ENCODE measurements at places on chromosomes 16 and 17.
A peak's percentile ranks its signal among the peaks of the same experiment; 100 is the strongest.

- DNase-seq, result peak; percentile 63
Measured at GRCh38 chr16:69105501-69106361, at the start of gene HAS3. TSS of gene HAS3 (plus strand) at chr16:69105653. CDS start at chr16:69109396, 3,743 bp downstream.

DNA sequence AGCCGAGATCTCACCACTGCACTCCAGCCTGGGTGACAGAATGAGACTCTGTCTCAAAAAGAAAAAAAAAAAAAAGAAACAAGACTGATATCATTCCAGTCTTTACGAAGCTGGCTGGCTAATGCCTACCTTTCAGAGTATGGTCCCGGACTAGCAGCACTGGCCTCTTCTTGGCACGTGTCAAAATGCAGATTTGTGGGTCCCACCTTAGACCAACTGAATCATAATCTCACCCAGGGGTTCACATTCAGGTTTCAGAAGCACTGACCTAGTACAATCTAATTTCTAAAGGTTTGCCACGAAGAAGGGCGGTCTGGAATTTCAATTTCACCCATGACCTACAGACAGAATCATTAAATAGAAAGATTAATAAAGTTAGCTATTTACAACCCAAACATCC, 43.4 kb upstream of the GRIN2A start:
- DNase-seq, result no peak

- DNase-seq, result no peak
Measured at GRCh38 chr17:39867880-39868553, at the start of gene ZPBP2. TSS of gene ZPBP2 (plus strand) at chr17:39868202. CDS start at chr17:39868355, 153 bp downstream.

DNA sequence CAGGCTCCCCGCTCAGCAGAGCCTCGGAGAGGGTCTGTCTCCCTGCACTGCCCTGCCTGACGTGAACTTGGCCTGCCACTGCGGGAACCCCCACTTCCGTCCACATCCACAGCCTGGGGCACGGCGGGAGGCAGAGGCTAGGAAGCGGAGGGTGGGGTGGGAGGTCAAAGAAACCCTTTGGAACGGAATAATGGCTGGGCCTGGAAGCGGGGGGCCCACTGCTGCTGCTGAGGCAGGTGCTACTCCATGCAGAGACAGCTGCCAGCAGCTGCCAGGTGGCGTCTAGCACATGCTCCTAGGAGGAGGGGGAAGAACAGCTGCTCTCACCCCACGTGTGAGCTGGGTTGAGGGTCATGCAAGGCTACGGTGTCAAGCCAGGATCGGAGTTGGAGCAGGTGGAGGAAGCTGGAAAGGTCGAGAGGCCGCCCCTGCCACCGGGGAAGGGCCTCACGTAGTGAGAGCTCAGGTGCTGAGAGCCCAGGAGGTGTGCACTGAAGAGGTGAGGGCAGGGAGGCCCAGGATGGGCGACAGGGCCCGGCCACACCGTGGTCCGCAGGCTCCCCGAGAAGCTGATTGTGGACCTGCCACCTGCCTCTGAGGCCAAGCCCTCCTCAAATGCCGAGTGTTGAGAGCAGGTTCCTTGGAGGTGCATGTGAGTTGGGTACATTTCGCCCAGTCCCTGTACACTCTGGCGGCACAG, 9.8 kb downstream of the FSCN2 start:
- no peak for DNase-seq

DNA sequence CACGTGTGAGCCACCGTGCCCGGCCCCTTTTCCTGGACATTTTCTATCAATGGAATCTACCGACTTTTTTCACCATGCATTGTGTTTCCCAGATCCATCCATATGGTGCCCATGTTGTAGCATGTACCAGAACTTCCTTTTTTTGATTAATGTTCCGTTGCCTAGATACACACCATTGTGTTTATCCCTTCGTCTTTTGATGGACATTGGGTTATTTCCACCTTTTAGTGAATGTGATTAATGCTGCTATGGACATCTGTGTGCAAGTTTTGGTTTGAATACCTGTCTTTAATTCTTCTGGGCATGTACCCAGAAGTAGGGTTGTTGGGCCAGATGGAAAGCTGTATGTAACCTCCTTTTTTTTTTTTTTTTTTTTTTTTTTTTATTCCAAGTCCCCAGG, 79.8 kb downstream of the NT5M start:
- no peak for DNase-seq

- no peak for DNase-seq
Measured at GRCh38 chr16:14302399-14303181, 231.5 kb downstream of the MRTFB start.

GRCh38 chr16:17437127-17437720, 33.5 kb downstream of the XYLT1 start:
- DNase-seq, result no peak

DNA sequence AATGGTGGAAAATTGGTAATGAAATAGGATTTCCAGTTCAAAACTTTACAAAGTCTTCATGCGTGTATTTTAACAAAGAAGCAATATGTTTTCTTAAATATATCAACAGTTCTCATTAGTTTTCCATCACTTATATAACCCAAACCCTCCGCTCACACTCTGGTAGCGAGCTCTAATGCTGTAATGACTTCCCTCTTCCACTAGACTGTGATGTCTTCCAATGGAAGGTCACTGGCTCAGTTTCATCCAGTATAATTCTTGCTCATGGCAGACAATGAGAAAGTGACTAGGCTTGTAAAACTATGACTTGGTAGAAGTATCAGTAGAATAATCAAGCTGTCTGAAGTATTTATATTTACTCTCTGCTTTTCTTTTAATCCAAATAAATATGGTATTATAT, 32.8 kb downstream of the NETO2 start:
- no peak for DNase-seq

DNA sequence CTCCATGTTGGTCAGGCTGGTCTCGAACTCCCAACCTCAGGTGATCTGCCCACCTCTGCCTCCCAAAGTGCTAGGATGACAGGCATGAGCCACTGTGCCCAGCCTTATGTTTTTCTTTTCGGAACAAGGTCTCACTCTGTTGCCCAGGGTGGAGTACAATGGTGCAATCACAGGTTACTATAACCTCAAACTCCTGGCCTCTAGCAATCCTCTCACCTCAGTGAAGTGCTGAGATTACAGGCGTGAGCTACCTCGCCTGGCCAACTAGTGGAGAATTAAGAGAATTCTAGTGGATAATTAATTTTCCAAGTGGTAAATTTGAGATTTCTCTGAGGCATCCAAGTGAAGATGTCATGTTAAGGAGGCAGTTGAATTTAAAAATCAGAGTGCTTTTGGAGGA, 2.9 kb upstream of the FBXO47 start:
- DNase-seq, result no peak

DNA sequence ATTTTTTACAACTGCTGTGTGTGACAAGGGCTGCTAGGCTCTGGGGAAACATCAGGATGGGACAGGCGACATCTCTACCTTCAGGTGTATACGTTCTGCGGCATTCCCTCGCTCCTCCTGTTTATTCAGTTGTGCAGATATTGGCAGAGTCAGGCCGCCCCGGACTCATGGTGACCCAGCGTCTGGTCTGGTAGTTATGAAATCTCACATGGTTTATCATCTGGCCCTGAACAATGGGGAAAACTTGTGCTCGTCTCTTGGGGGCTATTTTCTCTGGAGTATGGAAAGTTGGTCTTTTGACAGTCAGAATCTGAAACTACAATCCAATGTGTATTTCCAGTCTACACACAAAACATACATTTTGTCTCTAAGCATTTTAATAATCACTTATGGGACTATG, 3.3 kb downstream of the MARCHF10 start:
- no peak for DNase-seq

- no peak for DNase-seq
Measured at GRCh38 chr16:31480851-31481536, 1.9 kb upstream of the SLC5A2 start.

DNA sequence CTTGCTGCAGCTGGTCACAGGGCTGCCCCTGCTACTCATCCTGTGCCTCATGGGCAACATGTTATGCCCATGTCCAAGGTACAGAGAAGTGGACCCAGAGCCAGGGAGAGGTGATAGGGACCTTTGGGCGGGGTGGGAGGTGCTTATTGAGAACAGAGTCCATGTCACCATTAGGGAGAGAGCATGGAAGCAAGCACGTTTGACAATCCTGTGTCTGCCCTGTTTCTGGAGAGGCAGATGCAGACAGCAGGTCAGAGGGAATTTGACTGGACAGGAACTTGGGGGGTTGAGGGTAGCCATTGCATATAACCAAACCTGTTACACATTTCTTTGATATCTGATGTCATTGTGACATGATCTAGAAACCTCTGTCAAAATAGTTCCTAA, 14.3 kb upstream of the ARL4D start:
- DNase-seq, result no peak

DNA sequence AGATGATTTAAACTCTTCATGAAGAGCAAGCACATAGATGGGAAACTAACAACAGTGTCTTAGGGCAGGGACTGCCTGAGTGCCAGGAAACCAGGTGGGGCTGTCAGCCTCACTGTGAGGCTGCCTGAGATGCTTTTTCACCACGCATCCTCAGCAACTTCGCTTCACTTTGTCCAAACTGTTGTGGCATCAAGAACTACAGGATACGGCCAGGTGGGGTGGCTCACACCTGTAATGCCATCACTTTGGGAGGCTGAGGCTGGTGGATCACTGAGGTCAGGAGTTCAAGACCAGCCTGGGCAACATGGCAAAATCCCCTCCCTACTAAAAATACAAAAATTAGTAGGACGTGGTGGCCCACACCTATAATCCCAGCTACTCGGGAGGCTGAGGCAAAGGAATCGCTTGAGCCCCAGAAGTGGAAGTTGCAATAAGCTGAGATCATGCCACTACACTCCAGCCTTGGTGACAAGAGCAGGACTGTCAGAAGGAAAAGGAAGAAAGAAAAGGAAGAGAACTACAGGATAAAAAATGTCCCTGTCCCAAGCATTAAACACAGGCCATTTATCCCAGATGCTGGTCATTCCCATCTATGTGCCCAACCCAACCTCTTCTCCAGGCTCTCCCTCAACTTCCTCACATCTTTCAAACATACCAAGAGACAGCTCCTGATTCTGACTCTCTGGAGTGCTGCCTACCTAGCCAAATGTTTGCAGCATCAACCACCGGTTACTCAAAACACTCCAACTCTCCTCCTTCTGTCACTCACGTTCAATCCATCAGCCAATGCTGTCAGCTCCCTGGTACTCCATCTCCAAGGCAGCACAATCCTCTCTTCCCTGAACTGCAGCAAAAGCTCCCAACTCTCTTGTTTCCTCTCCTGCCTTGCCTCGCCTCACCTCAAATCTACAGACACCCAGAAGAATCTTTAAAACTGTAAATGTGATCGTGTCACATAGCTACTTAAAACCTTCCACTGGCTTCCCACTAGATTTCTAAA, 1.6 kb downstream of the EIF4A3 start:
- DNase-seq, result no peak

DNA sequence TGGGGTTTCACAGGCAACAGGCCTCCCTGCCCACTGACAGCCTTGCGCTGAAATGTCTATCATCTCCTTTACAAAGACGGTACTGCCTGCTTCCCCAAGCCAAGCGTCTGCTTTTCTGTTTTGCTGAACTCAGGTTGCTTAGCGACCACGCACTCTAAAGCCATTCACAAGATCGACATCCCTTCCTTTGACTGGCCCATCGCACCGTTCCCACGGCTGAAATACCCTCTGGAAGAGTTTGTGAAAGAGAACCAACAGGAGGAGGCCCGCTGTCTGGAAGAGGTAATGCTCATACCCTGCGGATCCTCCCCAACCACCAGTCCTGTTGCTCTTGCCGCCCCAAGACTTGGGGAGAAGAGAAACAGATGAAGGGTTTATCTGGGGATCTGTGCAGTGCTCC, 28.7 kb downstream of the TMEM186 start:
- no peak for DNase-seq

- peak; percentile 77 for DNase-seq
Measured at GRCh38 chr17:38454532-38454931, 26.3 kb downstream of the ARHGAP23 start.

- DNase-seq, result no peak
Measured at GRCh38 chr17:1237471-1237870, 32.8 kb upstream of the BHLHA9 start.

DNA sequence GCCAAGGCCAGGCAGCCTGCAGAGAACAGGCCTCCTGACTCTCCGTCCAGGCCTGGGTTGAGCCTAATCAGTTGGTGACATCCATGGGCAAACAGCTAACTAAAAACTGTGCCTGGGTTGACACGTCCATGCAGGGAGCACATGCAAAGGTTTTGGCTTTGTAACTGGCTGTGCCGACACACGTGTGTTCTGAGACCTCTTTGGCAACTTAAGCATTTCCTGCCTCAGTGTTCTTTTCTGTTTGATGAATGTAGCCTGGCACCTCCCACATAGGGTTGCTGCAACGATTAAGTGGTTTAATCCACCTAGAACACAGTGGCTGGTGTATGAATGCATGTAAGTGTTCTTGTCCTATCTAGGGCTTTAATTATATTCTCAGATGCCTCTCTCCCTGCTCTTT, 3.2 kb downstream of the BCO1 start:
- DNase-seq, result no peak

GRCh38 chr16:1511662-1512569, 18.8 kb downstream of the TELO2 start:
- no peak for DNase-seq

GRCh38 chr16:73882651-73883050, 414.0 kb upstream of the PSMD7 start:
- no peak for DNase-seq

GRCh38 chr17:7915179-7915610, 894 bp downstream of the RNF227 start:
- DNase-seq, result no peak

DNA sequence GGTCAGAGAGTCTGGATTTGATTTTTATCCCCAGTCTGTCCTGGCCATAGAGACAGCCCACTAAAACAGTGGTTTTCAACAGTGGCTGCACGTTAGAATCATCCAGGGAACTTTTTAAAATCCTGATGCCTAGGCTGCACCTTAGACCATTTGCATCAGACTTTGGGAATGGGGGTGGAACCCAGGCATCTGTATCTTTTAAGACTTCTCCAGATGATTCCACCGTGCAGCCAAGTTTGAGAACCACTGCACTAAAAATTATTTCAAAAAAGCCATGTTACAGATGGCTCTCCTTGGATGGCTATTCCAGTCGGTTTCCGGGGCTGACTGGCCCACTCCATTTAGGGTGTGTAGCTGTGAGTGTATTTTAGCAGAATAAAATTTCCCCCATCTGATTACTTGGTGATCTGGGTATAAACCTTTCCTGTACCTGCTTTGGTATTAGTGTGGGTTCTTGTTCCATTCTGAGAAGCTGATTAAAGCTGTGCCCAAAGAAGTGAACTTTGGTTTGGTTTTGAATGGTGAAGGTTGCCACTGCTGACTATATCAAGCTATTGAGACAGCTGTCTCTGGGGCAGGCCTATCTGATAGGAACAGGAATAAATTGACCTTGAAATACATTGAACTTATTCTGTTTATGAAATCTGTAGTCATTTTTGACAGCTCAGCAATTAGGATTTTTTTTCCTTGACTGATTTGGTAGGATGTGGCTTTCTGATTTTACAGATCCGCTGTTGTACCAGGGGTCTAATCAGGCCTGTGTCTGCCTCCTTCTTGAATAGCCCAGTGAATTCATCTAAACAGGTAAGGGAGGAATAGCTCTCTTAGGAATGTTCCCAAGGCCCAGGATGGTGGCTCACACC, 1.3 kb downstream of the ATP5MC1 start:
- no peak for DNase-seq

GRCh38 chr16:30620169-30620568, 10.0 kb upstream of the ZNF689 start:
- DNase-seq, result no peak

- no peak for DNase-seq
Measured at GRCh38 chr17:55089256-55089655, 120.7 kb downstream of the STXBP4 start.

- DNase-seq, result no peak
Measured at GRCh38 chr16:10536814-10537389, 43.5 kb downstream of the EMP2 start.
